ENCODE measurements at places on chromosomes 12 and 14. TPM values are rescaled to one million over a fixed set of nuclear protein-coding genes. Genes with fewer than 3 reads are reported as not detected.

DNA sequence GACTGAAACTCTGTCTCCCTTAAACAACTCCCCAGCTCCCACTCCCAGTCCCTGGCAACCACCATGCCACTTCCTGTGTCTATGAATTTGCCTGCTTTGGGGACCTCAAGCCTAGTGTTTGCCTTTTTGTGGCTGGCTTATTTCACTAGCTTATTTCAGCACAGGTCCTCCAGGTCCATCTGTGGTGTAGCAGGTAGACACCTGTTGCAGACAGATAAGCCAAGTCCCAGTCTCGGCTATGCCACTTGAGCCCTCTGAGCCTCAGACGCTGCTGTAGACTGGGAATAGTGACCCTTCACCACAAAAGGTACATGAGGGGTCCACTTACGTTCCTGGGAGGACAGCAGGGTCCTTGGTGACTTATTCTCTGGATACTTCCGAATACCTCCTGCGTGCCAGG, 24.4 kb upstream of the KLC1 start:
- H3K27ac ChIP-seq = no peak overlapping the region
- H3K27me3 ChIP-seq = peaks cover 19% of the 10 kb centered on the region
- DNase-seq = no peak
- no peaks in the 10 kb centered on the region for H3K36me3 ChIP-seq
- H3K4me3 ChIP-seq = no peak overlapping the region

GRCh38 chr14:67228325-67228984, 12.8 kb upstream of the PALS1 start:
- H3K36me3 ChIP-seq = no peaks in the 10 kb centered on the region
- DNase-seq = no peak
- H3K27ac ChIP-seq = no peak overlapping the region
- H3K4me3 ChIP-seq = no peak overlapping the region
- H3K4me1 ChIP-seq = no peaks in the 10 kb centered on the region
- no peaks in the 10 kb centered on the region for H3K27me3 ChIP-seq

GRCh38 chr14:37623971-37624370, 28.5 kb downstream of the TTC6 start:
- H3K27ac ChIP-seq = no peak overlapping the region
- no peak for DNase-seq
- H3K36me3 ChIP-seq = no peaks in the 10 kb centered on the region
- H3K27me3 ChIP-seq = peaks cover 17% of the 10 kb centered on the region

GRCh38 chr12:93612776-93613175, 40.3 kb downstream of the SOCS2 start:
- H3K4me1 ChIP-seq = peaks cover 2% of the 10 kb centered on the region
- no peak for DNase-seq
- H3K4me3 ChIP-seq = no peak overlapping the region
- no peaks in the 10 kb centered on the region for H3K36me3 ChIP-seq
- H3K27ac ChIP-seq = no peak overlapping the region
- peaks cover 7% of the 10 kb centered on the region for H3K27me3 ChIP-seq

DNA sequence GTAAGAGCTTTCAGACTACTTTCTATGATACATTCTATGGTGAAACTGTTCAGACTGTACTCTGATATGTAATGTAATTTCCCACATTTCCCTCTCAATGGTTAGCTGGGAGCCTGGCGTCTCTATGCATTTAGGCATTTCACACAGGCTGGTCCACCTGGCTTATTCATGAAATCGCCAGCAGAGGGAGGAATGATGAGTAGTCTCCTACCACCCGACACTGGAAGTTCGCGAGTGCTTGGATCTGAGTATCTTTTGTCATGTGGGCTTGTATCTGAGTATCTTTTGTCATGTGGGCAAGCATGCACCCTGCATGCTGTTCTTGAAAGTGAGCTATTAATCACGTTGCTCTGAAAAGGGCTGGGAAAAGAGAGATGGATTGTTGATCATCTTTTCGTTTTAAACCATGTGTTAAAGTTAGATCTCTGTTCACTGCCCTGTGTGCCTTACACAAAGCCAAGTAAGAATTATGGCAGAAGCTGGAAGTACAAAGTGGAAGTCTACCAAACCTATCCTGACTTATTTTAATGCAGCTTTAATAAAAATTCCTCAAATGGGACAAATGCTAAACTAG, 235.0 kb downstream of the ATP23 start:
- peaks cover 27% of the 10 kb centered on the region for H3K27me3 ChIP-seq
- H3K4me1 ChIP-seq = no peaks in the 10 kb centered on the region
- H3K36me3 ChIP-seq = no peaks in the 10 kb centered on the region
- H3K27ac ChIP-seq = no peak overlapping the region

DNA sequence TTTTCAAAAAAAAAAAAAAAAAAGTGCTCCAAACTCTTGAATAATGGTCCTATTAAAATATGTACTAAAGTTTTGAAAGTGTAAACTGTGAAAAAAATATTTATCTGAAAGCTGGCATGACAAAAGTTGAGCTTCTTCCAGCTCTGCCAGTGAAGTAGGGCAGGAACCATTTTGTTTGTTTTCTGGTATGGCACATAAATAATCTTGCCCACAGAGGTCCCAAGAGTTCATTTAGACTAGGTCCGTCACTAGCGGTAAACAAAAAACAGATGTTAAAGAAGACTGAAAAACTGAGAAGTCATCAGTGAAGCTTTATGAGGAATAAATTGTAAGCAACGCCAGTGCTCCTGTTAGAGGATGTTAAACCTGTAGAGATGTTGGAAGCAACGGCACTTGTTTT, 7.0 kb downstream of the ERP27 start:
- H3K27ac ChIP-seq = no peak overlapping the region
- H3K36me3 ChIP-seq = peaks cover 34% of the 10 kb centered on the region
- no peak overlapping the region for H3K4me3 ChIP-seq
- H3K4me1 ChIP-seq = peaks cover 6% of the 10 kb centered on the region

DNA sequence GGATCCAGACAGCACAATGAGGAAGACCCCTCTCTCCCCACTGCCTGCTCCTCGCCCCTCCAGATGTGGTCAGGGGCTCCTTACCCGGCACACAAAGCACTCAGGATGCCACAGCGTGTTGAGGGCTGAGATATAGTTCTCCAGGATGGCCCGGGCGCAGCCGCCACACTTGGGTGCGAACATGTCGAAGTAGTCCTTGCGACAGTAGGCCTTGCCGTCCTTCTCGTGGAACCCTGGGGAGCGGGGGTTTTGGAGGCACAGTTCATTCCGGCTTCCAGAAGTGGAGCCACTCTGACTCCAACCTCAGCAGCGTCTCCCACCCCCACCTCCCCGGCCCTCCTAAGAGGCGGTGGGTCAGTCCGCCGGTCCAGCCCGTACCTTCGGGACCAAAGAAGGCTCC, 12.8 kb upstream of the RPLP0 start:
- H3K4me3 ChIP-seq = no peak overlapping the region
- no peaks in the 10 kb centered on the region for H3K27me3 ChIP-seq
- H3K36me3 ChIP-seq = peaks cover 17% of the 10 kb centered on the region
- no peak overlapping the region for H3K27ac ChIP-seq

- no peak overlapping the region for H3K4me3 ChIP-seq
- H3K27me3 ChIP-seq = no peaks in the 10 kb centered on the region
- peaks cover 22% of the 10 kb centered on the region for H3K36me3 ChIP-seq
These were observed 42.7 kb downstream of the GTF2A1 start for GRCh38 chr14:81178063-81178462.

- H3K27ac ChIP-seq = no peak overlapping the region
- no peak overlapping the region for H3K4me3 ChIP-seq
- DNase-seq = no peak
- no peaks in the 10 kb centered on the region for H3K4me1 ChIP-seq
- H3K36me3 ChIP-seq = no peaks in the 10 kb centered on the region
- peaks cover 13% of the 10 kb centered on the region for H3K27me3 ChIP-seq
These were observed 34.7 kb upstream of the VASH1 start for GRCh38 chr14:76726551-76726970.

GRCh38 chr14:101241807-101242278, 319.5 kb upstream of the DIO3 start:
- no peak overlapping the region for H3K27ac ChIP-seq
- peaks cover 10% of the 10 kb centered on the region for H3K27me3 ChIP-seq
- no peak for DNase-seq
- H3K4me3 ChIP-seq = no peak overlapping the region
- no peaks in the 10 kb centered on the region for H3K4me1 ChIP-seq
- H3K36me3 ChIP-seq = no peaks in the 10 kb centered on the region

DNA sequence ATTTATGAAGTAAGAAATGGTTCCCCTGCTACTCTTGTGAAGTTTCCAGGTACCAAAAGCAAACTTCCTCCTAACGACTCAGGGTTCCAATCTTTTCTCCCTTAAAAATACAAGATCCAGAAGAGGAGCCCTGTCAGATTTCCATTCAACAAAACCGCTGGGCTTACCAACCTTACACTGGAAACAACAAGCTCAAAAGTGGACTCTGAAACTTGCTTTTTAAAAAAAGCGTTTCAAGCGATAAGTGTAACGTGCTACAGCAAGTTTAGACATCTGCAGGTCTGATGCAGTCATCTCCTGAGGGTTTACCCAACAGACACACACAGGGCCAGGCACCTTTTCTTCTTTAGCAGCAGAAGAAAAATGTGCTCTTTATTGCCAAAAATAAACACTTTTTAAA, 6.9 kb upstream of the CREBL2 start:
- H3K4me3 ChIP-seq = no peak overlapping the region
- peaks cover 1% of the 10 kb centered on the region for H3K27me3 ChIP-seq
- no peak for DNase-seq

The LACRT gene
- not detected for total RNA-seq

The PARPBP gene
- 26.1 TPM for total RNA-seq

The SMAGP gene
- 0.96 TPM for total RNA-seq

The ATF1 gene
- total RNA-seq = 49.8 TPM

Data from activated CD8-positive, alpha-beta T cell treated with anti-CD3 and anti-CD28 coated beads for 36 hours (primary cell).